ENCODE measurements at places on chromosomes 4 and X.

DNA sequence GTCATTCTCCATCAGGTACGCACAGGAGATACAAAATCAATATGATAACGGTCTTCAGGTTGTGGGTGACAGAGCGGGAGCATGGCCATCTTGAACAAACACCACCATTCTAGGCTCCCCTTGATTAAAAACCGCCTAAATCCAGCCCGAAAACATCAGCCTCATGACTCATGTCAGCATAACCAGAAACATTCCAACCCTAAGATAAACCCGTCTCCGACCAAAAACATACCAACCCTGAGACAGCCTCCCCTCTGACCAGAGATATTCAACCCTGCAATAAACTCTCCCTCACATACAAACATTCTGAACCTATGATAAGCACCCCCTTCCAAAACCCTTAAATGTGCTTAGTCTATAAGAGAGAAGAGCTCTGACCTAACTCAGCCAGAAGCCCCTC, 157.9 kb downstream of the DHRSX start:
- DNase-seq: no peak

DNA sequence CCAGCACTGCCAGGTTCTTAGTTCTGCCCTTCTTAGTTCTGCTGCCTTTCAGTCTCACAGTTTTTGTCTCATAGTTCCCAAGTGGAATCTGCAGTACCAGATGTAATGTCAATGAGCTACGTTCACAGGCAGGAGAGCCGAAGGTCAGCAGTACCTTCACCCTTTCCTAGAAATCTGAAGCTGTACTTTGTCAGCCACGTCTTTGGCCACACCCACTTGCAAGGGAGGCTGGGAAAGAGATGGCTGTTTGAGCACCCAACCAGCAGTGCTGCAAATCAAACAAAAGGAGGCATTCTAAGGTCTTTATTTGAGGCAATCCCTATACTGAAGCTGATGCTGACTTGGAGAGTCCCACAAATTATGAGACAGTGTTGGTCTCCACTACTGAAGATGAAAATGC, 199.1 kb upstream of the NPY2R start:
- no peak for DNase-seq

- DNase-seq: no peak
These were observed 60.9 kb downstream of the HTT start for GRCh38 chr4:3135155-3136011.

DNA sequence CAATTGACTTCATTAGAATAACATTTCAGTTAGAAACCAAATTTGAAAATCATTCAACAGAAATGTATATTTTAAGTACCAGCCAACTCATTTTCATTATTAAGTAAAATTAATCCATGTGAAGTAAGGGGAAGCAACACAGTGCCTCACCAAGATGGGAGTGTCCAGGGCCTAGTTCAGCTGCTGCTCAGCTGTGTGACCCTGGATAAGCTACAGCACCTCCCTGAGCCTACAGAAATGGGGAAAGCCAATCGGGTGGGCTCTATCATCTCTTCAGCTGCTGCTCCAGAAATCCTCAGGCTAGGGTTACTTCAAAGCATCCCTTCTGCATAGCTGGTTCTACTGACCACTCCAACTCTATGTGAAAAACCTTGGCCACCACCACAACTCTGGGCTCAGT, 18.7 kb downstream of the DCHS2 start:
- DNase-seq: no peak

DNA sequence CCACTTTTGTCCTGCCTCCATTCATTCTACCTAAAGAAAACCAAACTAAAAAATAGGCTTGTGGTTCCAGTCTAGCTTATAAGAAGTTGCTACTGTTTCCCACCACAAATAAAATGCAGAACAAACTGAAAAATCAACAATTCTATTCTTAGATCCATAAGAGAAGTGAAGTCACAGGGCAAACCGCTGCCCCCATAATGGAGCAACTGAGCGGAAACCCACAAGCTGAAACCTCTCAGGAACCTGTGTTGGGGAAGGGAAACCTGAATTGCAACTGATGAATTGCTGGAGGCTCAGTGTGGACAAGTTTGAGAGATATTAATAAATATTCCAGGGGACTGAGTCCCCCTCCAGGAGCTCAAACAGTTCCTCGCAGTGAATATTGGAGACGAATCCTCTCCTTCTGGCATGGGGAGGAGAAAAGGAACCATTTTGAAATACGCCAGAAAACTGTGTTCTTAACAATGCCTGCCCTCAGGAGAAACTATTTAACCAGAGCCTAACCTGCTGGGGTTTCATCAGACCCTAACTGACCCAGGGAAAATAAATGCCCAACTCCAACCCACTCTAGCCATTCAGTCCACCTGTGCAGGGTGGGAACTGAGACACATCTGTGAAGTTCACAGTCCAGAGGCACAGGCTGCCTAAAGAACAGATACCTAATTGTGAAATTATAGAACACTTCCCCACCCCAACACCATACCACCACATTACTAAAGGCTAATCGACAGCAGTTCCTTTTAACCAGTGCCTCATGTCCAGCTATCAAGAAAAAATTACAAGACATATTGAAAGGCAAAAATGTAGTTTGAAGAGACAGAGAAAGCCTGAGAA, 22.8 kb upstream of the SH3RF1 start:
- no peak for DNase-seq

- DNase-seq: no peak
These were observed 21.1 kb upstream of the MAP7D3 start for GRCh38 chrX:136272325-136272724.

GRCh38 chrX:31679861-31680260, 608.0 kb upstream of the FTHL17 start:
- no peak for DNase-seq

GRCh38 chr4:124095621-124096020, 616.9 kb downstream of the ANKRD50 start:
- DNase-seq: no peak

- no peak for DNase-seq
These were observed 16.8 kb upstream of the DHX15 start for GRCh38 chr4:24601121-24601520.

- DNase-seq: no peak
These were observed 21.1 kb upstream of the PIGA start for GRCh38 chrX:15356444-15356843.

Data from stimulated activated CD4-positive, alpha-beta T cell treated with anti-CD3 and anti-CD28 coated beads, Interleukin-2, amount 100 ng/mL, for 24 hours (primary cell).